Mucosa of gallbladder (tissue), 1 donor: ENCODE measurements at places on chromosomes 16 and 17.

DNA sequence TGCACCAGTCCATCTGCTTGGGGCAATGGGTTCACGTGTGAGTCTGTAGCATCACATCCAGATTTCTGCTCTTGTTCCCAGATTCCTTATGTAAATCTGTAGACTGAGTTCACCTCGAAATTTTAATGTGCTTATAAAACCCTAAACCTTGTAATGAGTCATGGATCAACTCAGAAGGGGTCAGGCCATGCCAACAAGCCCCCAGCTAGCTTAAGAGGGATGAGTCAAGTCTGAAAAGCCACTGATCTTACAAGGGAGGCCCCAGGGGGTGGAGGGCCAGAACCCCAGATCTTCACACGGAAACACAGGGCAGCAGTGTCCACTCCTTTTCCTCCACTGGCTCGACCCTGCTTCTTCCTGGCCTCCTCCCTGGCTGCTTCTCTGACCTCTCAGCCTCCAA, 399.1 kb upstream of the CDH5 start:
- no peak for DNase-seq

DNA sequence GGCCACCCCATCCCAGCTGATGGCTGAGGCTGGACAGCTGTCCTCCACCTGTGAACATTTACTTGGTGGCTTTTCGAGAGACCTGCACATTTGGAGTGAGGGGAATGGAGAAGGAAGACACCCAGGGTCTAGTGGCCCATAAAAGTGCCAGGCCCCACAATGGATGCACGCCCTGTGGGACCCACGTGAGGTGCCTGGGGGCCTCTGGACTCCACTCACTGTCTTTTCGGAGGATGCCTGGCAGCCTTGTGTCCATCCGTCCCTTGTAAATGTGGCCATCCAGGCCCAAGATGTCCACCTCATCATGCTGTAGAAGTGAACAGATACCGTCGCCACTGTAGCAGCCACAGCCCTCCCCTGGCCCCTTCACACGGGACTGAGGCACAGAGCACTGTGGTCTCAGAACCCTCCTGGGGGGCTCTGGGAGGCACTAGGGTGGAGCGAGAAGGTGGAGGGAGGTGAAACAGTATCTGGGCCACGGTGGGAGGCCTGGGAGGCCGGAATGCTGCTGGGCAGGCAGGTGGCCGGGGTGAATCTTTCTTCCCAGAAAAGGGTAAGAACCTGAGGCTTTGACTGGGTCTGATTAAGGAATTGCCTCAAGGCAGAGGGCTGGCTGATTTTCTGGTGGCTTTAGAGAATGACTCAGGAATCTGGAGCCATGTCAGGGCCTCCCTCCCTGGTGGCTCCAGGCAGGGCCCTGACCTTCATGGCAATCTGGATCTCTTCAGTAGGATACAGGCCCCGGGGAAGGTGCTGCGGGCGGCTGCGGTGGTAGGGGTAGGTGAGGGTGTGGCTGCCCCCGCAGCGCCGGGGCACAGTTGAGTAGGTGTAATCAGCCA, 11.5 kb downstream of the UBALD2 start:
- no peak for DNase-seq

- no peak for DNase-seq
Measured at GRCh38 chr16:84068041-84068440, 25.4 kb upstream of the SLC38A8 start.

DNA sequence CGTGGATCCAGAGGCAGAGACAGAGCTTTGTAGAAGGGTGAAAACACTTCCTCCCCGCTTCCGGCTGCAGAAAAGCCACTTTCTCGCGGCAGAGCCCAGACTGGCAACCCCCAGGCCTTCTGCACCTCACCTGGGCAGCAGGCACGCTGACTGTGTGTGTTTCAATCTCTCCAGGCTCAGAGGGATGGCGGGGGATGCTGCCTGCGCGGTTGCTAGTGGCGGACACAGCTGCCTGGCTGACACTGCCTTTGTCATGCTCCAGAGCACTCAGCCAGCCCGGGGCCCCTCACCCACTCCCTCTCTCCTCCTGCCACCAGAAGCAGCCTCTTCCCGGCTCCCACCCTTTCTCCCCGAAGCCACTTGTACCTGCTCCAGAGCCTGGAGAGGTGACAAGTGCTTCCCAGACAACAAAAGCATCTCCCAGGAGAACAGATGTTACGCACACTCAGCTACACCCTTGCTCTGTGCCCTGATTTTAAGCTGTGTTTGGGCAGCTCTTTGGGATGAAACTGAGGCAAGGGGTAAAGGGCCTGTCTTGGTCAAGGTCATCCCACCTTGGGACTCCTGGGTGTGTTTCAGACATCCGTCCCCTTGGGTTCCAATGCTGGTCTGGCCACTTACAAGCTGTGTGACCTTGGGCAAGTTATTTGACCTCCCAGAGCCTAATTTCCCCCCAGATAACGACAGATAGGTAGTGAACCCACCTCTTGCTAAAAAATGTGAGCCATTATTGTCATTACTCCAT, 9.2 kb upstream of the GLIS2 start:
- DNase-seq: no peak

GRCh38 chr16:70468776-70469525, 14.6 kb downstream of the FCSK start:
- no peak for DNase-seq

- DNase-seq: no peak
Measured at GRCh38 chr16:56532714-56533113, 12.9 kb upstream of the BBS2 start.

DNA sequence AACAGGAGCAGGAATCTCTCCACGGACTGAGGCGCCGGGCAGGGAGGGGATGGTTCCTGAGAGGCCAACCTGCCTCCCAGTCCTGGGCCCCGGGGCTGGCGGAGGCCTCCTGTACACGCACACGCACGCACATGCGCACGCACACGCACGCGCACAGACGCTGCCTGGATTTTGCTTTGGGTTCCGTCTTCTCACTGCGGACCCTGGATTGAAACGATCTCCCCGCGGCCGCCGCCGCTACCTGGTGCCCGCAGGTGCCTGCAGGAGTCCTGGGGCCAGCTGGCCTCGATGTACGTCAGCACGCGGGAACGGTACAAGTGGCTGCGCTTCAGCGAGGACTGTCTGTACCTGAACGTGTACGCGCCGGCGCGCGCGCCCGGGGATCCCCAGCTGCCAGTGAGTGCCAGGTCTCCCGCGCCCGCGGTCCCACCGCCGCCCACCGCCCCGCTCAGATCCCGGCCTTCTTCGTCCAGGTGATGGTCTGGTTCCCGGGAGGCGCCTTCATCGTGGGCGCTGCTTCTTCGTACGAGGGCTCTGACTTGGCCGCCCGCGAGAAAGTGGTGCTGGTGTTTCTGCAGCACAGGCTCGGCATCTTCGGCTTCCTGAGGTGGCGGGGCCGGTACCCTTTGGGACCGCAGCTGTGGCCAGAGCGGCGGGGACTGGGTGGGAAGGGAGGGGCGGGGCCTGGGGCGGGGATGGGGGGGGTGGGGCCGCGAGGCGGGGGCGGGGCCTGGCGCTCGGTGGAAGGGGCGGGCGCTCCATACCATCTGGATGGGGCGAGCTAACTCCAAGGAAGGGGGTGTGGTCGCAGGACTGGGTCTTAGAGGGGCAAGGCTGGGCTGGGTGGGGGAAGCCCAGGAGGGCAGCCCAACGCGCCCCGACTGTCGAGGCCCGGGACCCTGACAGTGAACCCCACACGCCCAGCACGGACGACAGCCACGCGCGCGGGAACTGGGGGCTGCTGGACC, 12.3 kb downstream of the CES4A start:
- DNase-seq: peak; percentile 41

DNA sequence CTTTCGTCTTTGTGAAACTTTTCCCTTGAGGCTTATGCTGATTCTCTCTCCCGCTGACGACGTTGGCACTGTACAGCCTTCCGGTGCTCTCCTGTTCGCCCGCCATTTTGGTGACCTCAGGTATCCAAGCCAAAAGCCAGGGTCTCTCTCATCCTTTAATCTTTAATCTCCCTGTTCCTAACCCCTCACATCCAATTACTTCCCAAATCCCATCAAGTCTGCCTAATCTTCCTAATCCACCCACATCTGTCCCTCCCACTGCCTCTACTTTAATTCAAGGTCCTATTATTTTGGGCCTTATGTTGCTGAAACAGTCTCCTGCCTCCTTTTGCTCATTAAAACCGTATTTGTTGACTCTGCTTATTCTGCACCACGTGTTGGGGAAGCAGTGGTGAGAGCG, 7.3 kb downstream of the WRAP53 start:
- no peak for DNase-seq

DNA sequence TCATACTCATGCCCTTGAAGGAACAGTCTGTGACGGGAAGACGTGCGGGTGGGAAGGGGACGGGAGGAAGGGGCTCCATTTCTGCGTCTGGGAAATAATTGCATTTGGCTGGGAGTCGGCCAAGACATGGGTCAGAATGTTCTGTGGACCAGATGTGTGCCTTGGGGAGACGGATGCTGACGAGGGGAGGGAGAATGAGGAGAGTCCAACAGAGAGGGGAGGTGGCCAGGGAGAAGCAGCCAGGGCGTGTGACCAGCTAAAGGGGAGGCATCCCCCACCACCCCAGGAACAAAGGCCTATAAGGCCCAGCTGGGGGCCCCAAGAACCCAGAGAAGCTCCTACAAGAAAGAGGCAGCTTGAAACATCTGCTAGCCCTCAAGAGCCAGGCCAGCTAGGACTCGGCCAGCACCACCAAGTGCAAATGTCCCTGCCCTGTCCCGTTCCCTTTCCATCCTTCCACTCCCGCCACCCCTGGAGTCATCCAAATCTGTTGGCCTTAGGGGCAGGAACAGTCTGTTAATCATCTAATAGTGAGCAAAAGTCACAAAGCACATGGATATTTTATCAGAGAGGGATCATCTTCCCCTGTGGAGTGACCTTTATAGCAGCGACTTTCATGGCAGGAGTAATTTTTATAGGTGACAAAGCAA, 42.5 kb upstream of the BCO1 start:
- DNase-seq: no peak

- no peak for DNase-seq
Measured at GRCh38 chr17:21176773-21177395, 37.1 kb downstream of the TMEM11 start.

DNA sequence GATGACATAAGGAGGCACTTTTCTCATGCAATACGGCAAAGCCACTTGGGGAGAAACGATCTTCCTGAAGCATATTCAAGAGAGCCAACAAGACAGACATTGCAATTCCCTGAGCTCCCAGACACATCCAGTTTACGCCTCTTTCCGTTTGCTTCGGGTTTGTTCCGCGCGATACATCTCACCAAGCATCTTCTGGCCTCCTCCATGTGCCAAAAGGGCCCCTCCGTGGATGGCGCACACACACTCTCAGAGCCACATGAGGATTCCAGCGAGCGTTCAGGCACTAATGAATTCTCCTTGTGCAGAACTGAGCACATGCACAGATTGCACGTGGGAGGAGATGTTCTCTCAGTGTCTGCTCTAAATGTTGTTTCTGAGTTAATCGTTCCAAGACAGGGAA, 146.7 kb upstream of the SHISA6 start:
- no peak for DNase-seq

- no peak for DNase-seq
Measured at GRCh38 chr17:48322060-48322459, 108.0 kb downstream of the SKAP1 start.

- DNase-seq: no peak
Measured at GRCh38 chr16:23987443-23987842, 151.7 kb downstream of the PRKCB start.

DNA sequence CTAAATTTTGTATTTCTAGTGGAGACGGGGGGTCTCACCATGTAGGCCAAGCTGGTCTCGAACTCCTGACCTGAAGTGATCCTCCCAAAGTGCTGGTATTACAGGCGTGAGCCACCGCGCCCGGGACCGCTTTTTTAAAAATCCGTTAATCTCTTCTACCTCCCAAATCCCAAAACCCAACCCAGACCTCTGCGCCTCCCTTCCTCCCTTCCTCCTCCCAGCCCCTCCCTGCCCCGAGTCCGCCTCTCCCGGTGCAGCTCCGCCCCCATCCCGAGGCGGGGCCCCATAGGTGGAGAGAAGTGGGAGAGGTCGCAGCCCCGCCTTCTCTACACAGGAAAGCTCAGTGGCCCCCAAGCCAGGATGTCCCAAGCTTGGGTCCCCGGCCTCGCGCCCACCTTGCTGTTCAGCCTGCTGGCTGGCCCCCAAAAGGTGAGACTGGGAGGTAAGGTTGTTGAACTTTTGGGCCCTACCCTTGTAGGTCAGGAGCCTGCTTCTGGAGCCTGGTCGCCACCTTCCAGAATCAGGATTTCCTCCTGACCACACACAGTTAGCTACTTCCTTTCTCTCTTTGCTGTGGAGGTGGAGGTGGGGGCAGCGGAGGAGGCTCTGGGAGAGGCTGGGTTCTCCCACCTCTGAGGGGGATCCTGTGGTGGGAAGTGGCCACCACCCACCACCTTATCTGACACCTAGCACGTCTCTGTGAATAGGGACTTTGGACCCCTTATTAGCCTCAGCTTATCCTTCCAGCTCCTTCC, at the start of gene TMEM92:
Gene TMEM92 (plus strand): TSS at position 325 of the 755 bp plus-strand sequence. CDS start 36 bp downstream, at position 361.
- peak; percentile 63 for DNase-seq

- no peak for DNase-seq
Measured at GRCh38 chr17:51685287-51685909, 425.1 kb downstream of the UTP18 start.

GRCh38 chr17:72511242-72511641, 390.4 kb downstream of the SOX9 start:
- DNase-seq: no peak

DNA sequence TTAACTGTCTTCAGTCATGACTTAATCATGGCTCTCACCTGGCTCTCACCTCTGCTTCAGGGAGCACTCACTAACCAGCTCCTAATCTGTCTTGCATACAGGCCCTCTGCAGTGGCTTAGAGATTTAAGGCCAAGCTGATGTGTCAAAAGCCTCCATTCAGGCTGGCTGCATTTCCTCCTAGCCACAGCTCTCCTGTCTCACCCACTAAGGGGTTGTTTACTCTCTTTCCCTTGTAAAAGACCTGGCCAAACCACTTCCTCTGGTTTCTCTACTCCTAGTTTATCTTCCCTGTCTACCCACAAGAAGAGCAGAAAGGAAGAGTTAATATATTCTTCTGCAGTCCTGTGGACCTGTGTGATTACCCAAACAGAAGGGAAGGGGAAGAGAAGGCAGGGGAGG, 9.3 kb upstream of the ASIC2 start:
- DNase-seq: no peak

DNA sequence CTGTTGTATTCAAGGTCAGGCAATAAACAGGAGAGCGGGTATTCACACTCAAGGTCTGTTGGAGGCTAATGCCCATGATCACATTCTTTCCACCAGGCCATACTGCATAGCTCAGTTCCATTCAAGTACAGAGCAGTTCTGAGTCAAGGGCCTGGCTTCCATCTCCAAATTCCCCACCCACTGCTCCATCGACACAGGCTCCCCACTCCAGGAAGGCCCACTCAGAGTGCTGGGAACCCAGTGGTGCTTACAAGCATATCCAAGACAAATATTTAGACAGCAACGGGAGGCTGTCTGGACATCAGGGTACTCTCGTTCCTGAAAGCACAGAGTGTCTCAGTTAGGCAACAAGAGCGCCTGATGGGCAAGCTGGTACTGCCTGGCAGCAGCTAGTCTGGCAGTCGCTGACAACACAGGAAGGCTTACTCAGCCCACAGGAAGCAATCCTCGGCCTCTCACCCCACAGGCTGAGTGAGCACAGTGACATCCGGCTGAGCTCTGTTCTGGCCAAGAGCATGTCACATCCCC, 40.9 kb downstream of the RFFL start:
- DNase-seq: peak; percentile 78

- DNase-seq: no peak
Measured at GRCh38 chr17:77733576-77734296, 224.8 kb upstream of the TNRC6C start.
